Midbrain (tissue), 1 donor: ENCODE measurements at places on chromosomes 1 and 21.

GRCh38 chr1:80155371-80155770 lies 1148.8 kb upstream of the ADGRL4 start:
- DNase-seq, result no peak

DNA sequence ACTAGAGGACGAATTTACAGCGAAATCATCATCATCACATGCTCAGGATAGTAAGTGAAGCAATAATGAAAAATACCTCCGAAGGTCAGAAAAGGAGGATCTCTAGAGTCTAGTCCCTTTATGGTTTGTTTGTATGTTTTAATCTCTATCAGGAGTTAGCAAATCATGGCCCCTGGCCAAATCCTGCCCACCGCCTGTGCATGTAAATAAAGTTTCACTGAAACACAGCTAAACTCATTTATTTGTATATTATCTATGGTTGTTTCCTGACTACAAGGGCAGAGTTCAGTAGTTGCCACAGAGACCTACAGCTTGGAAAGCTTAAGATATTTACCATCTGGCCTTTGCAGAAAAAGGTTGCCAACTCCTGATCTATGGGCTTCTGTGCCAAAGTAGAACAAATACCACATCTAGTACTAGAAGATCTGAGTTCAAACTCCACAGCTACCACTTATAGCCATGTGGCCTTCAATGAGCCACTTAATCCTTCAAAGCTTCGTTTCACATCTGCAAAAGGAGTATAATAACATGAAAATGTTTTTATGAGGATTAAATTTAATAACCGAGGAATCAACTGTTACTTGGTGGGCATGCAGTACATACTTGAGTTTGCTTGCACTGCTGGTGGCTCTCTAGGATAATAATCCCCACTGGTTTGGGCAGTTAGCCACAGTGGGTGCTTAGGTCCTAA lies 94.0 kb upstream of the KIF26B start:
- no peak for DNase-seq

GRCh38 chr1:88998716-88999115 lies 6.3 kb upstream of the KYAT3 start:
- DNase-seq, result peak; percentile 90

DNA sequence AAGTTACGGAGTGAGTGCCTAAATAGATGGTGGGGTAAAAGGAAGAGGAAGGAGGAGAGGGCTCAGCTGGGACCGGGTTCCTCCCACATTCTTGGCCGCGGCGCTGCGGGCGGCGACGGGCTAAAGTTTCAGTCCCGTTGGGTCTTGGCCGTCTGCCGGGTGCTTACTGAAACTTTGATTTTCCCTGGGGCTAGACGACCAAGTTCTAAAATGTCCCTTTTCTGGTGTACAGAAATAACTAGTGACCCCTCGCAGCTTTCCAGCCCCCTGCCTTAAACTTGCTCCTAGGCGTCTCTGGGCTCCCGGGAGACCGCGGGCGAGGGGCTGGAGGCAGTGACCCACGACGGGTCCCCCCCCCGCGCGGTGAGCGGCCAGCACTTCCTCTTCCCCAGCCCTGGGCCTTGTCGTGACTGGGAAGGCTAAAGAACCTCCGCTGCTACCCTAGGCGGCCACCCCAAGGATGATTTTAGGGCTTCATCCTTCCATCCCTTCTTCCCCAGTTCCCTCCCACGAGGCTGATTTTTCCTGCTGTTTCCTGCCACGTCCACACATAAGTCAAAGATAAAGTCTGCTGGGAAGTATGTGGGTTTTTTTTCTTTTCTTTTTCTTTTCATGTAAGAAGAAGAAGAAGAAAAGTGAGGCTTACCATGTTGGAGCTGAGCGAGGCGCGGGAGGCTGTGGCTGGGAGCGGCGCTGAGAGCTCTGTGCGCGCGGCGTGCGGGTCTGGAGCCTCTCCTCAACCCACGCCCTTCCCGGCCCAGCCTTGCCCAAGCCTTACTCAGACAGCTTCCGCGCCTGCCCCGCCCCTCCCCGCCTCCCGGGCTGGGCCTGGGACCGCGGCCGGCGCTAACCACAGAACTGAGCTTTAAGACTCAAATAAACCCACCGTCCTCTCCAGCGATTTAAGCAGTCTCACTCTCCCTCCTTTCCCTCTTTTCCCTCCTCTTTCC lies at the start of gene S100A11:
Gene S100A11, minus strand, starts transcription at position 738 of the 950 bp plus-strand sequence. Its CDS starts 89 bp downstream, at position 649.
- peak; percentile 9 for DNase-seq

DNA sequence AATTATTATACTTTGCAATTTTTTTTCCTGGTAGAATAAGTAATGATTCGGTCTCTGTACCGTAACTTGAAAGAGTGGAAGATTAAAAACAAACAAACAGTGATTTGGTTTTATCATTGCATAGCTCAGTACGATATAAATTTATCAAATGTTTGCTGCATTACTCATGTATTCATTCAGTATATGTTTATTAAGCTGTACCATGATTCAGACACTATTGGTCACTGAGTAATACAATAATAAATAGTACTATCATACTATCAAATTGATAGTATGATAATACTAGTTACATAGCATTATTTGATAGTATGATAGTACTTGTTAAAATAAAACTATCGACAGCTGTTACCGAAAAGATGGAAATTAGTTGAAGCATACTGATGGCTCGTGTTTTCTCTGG lies 12.1 kb downstream of the CENPF start:
- no peak for DNase-seq

DNA sequence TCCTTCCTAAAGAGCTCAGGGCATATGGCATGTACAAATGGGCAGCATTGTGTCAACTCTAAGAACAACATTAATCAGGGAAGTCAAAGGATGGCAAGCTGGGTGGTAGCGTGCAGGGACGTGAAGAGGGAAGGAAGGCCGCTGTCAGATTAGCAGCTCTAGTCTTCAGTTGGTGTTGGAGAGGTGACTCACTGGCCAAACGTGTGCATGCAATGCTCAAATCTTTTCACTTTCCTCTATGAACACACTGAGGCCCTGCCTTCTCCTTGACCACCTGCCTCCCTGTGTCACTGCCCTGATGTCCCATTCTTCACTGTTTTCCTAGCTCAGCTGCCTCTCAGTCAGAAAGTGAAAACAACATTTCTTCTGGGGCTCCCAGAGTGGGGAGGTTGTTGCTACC lies 5.9 kb upstream of the PIGR start:
- no peak for DNase-seq

GRCh38 chr1:226751703-226752102 lies 12.6 kb upstream of the ITPKB start:
- DNase-seq, result no peak

DNA sequence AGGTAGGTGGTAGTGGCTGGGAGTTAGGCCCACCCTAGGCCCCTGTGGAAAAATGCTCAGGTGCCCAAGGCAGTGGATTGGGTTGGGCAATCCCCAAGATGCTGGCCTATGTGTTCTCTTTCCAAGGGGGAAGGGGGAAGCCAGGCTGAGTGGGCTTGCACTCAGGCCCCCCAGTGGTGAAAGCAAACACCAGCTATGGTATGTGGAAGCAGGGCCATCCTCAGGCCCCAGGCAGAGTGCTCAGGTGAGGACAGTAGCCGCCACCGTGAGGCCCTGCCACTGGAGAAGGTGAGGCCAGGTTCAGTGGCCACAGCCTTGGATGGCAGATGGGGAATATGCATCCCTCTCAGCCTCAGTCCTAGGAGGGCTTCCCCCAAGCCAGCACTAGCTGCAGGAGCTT lies 11.8 kb downstream of the LY9 start:
- no peak for DNase-seq

- peak; percentile 13 for DNase-seq
Observed at GRCh38 chr1:67214420-67215174, 48.3 kb downstream of the IL23R start.

DNA sequence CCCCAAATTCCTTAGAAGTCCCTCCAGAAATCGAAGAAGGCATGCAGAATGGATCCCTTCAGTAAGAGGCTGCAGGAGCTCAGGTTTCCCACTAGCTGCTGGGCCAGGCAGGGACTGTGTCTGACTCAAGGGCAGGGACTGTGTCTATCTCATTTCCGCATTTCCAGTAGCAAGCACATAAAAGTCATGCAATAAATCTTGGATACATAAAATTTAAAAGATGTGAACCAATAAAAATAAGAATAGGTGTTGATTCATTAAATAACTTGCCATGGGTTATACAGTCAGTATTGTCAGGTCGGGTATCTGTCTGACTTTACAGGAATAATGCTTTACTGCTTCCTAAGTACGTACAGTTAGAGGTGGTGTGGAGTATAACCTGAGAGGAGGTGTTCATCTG lies 15.2 kb downstream of the PM20D1 start:
- no peak for DNase-seq

DNA sequence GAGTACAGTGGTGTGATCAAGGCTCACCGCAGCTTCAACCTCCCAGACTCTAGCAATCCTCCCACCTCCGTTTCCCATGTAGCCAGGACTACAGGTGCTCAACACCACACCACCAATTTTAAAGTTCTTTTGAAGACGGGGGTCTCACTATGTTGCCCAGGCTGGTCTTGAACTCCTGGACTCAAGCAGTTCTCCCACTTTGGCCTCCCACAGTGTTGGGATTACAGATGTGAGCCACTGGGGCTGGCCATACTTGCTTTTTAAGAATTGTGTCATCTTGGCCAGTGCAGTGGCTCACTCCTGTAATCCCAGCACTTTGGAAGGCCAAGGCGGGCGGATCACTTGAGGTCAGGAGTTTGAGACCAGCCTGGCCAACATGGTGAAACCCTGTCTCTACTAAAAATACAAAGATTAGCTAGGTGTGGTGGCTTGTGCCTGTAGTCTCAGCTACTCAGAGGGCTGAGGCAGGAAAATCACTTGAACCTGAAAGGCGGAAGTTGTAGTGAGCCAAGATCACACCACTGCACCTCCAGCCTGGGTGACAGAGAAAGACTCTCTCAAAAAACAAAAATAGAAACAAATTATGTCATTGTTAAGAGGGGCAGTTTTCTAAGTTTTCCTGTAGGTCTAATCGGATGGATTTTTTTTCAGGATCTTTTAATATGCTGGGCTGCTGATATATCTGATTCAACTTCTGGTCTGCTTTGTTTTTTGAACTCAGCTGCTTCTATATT lies 18.7 kb downstream of the AK4 start:
- DNase-seq, result no peak

DNA sequence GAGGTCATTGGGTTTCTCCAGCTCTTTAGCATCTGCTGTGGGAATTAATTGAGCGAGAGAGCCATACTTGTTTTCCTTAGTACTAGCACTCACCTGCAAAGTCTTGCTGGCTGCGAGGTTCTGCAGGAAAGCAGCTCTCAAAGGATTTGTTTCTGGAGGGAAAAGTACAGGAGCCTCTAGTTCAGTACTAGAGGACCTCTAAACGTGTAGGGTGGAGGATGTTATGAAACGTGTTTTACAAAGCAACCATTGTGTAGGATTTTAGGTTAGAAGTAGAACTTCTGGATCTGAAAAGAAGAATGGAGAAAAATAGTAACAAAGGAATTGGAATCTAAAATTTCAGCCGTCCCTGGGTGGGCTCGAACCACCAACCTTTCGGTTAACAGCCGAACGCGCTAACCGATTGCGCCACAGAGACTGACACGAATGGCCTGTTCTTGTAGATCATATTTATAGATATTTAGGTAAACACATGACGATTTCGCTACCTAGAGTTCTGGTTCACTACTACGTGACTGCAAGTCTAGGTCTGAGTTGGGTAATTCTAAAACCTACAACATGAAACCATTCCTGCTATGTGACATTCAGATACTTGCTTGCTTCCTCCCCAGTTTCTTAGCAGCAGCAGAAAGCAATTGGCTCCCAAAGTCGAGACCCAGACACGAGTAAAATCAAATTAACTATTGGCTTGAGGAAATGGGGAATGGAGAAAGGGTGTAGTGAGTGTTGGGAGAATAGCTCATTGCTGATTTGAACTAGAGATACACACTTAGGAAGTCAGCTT lies 60.2 kb upstream of the CFAP126 start:
- no peak for DNase-seq

- DNase-seq, result no peak
Observed at GRCh38 chr1:211751438-211751837, 76.0 kb upstream of the NEK2 start.

DNA sequence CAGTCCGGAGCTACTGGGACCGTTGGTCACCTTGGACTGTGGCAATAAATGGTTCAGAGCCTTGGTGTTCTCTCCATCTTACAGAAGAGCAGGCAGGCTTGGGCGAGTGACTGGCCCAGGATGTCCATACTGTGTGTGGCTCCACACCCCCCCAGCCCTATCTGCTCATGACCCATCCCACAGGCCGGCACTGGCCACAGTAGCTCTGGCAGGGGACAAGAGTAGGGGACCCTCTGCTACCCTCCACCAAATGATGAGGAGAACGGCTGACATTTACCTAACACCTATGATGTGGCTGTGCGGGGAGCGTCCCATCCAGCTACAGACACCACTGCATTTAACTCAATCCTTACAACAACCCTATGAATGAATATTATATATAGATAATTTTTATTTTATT lies 13.3 kb downstream of the LDLRAD2 start:
- DNase-seq, result no peak

GRCh38 chr1:26833432-26834405 lies 7.2 kb downstream of the ZDHHC18 start:
- DNase-seq, result no peak
